Testis (tissue), 5 donors: ENCODE measurements at places on chromosomes 1 and 21. TPM values are rescaled to one million over a fixed set of nuclear protein-coding genes. Genes with fewer than 3 reads are reported as not detected.

- H3K4me3 ChIP-seq, result no peak overlapping the region
- H3K36me3 ChIP-seq, result no peaks in the 10 kb centered on the region
- no peak overlapping the region for H3K27ac ChIP-seq
- H3K4me1 ChIP-seq, result peaks cover 31% of the 10 kb centered on the region
These were observed 13.8 kb downstream of the ENSA start for GRCh38 chr1:150615346-150616201.

GRCh38 chr1:205477121-205477758, 21.4 kb upstream of the BLACAT1 start:
- H3K36me3 ChIP-seq, result no peaks in the 10 kb centered on the region
- DNase-seq, result no peak
- H3K4me3 ChIP-seq, result no peak overlapping the region
- no peak overlapping the region for H3K27ac ChIP-seq
- H3K27me3 ChIP-seq, result no peaks in the 10 kb centered on the region

- no peak overlapping the region for H3K27ac ChIP-seq
- no peaks in the 10 kb centered on the region for H3K27me3 ChIP-seq
- DNase-seq, result no peak
- H3K4me1 ChIP-seq, result no peaks in the 10 kb centered on the region
- H3K36me3 ChIP-seq, result no peaks in the 10 kb centered on the region
These were observed 171.1 kb downstream of the DAB1 start for GRCh38 chr1:57252597-57253294.

DNA sequence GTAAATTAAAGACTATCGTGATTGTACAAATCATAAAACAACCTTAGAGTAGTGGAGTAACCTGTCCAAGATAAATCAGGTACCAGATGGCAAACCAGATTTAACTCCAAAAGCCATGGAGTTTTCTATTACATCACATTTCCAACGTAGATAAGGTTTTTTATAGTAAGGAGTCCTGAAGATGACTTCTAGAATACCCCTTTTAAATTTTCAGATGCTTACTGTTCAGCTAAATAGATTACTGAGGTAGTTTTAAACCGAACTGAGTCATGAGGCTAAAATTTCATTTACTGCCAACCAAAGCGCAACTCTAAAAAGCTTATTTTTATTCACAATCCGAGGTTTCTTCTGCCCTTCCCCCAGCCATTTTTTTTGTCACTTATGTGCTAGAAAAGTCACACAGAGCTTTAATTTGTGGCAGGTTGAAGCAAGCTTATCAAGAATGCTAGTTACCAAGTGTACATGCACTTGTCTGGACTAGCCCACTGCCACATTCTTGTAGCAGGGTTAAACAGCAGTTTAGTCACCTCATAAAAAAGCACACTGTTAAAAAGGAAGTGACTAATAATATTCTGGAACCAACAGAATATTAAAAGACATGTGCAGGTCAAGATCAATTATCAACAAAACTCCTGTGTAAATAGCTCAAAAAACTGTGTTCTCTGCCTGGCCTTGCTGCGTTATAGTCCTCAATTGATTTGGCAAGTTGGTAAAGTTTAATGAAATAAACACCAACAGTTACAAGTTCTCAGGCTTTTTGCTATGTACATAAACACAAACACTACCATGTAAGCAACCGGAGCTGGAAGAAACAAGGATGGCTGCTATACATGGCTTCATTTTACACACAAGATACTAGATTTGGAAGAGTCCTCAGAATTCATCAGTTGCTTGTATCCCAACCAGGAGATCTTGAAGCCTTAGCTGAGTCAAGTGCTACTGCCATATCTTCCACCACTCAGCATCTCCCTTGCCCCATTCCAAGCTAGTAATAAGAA, 180.3 kb upstream of the DMRTA2 start:
- no peak for DNase-seq
- H3K27ac ChIP-seq, result no peak overlapping the region
- no peaks in the 10 kb centered on the region for H3K27me3 ChIP-seq
- no peaks in the 10 kb centered on the region for H3K36me3 ChIP-seq
- H3K4me1 ChIP-seq, result no peaks in the 10 kb centered on the region
- no peak overlapping the region for H3K4me3 ChIP-seq

- H3K27ac ChIP-seq, result no peak overlapping the region
- DNase-seq, result no peak
- H3K4me1 ChIP-seq, result no peaks in the 10 kb centered on the region
- H3K4me3 ChIP-seq, result no peak overlapping the region
- H3K27me3 ChIP-seq, result no peaks in the 10 kb centered on the region
These were observed 345.1 kb upstream of the USP24 start for GRCh38 chr1:55560266-55560665.

DNA sequence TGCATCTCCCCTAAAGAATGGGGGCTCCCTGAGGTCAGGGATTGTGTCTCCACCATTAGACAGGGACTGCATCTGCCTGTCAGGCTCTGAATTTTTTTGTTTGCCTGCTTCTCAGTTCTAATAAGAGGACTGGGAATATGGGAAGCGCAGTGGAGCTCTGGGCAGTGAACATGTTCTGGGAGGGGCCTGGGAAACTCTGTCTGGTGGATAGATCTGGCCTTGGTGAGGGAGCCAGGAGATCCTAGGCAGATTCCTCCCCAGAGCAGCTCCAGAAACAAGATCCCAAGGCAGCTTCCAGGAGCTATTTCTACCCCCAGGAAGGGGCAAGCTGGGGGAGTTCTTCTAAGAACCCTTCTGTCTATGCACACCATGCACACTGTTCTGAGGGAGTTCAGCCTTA, 12.6 kb upstream of the MYOG start:
- DNase-seq, result no peak
- H3K36me3 ChIP-seq, result no peaks in the 10 kb centered on the region

DNA sequence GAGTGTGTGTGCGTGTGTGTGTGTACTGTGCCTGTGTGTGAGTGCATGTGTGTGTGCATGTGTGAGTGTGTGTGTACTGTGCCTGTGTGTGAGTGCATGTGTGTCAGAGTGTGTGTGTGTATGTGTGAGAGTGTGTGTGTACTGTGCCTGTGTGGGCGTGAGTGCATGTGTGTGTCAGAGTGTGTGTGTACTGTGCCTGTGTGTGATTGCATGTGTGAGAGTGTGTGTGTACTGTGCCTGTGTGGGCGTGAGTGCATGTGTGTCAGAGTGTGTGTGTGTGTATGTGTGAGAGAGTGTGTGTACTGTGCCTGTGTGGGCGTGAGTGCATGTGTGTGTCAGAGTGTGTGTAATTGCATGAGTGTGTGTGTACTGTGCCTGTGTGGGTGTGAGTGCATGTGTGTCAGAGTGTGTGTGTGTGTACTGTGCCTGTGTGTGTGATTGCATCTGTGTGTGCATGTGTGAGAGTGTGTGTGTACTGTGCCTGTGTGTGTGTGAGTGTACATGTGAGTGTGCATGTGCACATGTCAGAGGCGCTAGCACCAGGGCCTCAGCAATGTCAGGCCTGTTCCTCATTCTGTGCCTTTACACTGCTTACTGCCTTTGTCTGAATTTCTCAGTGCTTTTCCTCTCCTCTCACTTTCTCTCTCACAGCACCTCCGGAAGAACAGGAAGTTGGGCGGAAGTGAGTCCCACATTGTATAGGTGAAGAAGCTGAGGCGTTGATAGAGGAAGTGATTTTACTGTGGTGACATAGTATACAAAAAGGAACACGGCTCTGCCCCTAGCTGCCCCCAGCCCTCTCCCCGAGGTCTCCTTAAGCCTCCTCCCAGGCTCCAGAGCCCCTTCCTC, 4.9 kb downstream of the SLC5A9 start:
- H3K27me3 ChIP-seq, result no peaks in the 10 kb centered on the region
- no peaks in the 10 kb centered on the region for H3K4me1 ChIP-seq
- H3K36me3 ChIP-seq, result no peaks in the 10 kb centered on the region
- no peak overlapping the region for H3K27ac ChIP-seq

GRCh38 chr1:26417111-26417759, 6.6 kb downstream of the LIN28A start:
- no peaks in the 10 kb centered on the region for H3K4me1 ChIP-seq
- H3K27ac ChIP-seq, result no peak overlapping the region
- H3K27me3 ChIP-seq, result no peaks in the 10 kb centered on the region

DNA sequence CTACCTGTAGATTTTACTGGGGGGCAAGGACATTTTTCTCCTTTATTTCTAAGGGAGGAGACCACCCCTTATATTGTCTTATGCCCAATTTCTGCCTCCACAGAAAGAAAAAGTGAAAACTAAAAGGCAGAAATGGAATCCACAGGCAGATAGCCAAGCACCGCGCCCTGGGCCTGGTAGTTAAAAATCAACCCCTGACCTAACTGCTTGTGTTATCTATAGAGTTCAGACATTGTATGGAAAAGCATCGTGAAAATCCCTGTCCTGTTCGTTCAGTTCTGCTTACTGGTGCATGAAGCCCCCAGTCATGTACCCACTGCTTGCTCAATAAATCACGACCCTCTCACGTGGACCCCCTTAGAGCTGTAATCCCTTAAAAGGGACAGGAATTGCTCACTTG, 33.7 kb upstream of the IL6R start:
- H3K36me3 ChIP-seq, result no peaks in the 10 kb centered on the region
- H3K27ac ChIP-seq, result no peak overlapping the region
- no peaks in the 10 kb centered on the region for H3K4me1 ChIP-seq
- no peak for DNase-seq
- H3K27me3 ChIP-seq, result no peaks in the 10 kb centered on the region
- H3K4me3 ChIP-seq, result no peak overlapping the region

DNA sequence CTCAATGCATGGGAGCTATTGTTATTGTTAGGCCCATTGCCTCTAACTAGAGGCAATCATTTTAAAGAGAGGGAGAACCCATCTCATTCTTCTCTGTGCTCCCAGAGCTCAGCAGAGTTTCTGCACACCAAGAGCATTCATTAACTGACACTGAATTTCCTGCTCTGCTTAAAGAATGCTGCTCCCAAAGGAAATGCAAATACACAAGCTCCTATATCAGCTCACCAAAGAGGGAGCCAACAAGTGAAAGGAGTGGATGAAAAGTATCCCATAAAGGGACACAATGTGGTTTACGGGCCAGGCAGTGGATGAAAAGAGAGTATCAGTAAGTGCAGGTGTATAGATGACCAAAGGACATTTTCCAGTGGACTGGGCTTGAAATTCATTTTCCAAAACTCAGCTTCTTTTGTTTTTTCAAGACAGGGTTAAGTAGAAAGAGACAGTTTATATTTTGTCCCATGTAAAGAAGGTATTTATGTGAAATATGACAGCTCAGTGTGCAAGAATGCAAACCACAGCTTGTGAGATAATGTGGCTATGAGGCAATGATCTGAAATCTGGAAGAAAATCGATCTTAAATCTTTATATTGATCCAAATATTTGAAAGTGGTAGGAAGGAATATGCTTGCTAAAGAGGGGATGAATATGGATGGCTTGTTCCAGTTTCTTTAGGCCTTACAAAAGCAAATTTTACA, 207.7 kb upstream of the CAMK1G start:
- no peaks in the 10 kb centered on the region for H3K4me1 ChIP-seq
- H3K27ac ChIP-seq, result no peak overlapping the region
- H3K27me3 ChIP-seq, result no peaks in the 10 kb centered on the region

DNA sequence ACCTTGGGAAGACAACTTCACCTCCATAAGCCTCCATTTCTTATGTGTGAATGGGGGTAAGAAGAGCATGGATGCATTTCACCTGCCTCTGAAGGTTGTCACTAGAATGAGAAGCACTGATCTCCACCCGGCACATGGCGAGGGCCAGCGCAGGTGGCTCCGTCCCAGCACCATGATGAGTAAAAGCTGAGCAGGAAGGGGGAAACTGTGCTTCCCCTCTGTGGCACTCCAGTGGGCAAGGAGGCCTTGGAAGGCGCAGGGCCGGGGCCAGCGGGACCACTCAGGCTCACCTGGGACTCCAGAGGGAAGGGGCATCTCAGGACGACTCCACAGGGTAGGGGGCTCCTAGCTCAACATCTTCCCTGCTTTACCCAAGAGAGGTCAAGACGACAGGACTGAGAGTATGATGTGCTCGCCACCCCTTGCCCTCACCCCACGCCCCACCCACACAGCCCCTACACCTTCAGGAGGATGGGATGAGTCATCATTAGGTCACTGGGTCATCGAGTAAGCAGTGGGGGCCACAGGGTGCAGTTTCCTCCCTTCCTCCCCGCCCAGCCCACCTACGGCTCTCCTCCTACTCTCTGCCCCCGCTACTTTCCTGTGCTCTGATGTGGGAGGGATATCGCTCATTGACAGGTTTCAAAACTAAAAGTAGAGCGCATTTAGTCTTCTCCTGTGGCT, 112.1 kb downstream of the HIVEP3 start:
- no peak overlapping the region for H3K27ac ChIP-seq
- no peaks in the 10 kb centered on the region for H3K36me3 ChIP-seq
- H3K4me3 ChIP-seq, result no peak overlapping the region
- no peaks in the 10 kb centered on the region for H3K27me3 ChIP-seq
- no peak for DNase-seq

- no peaks in the 10 kb centered on the region for H3K4me1 ChIP-seq
- no peak overlapping the region for H3K27ac ChIP-seq
- no peak overlapping the region for H3K4me3 ChIP-seq
- no peaks in the 10 kb centered on the region for H3K36me3 ChIP-seq
- H3K27me3 ChIP-seq, result no peaks in the 10 kb centered on the region
These were observed 38.6 kb downstream of the C1orf87 start for GRCh38 chr1:60034999-60035398.

GRCh38 chr1:153818876-153819275, 43.7 kb downstream of the SLC27A3 start:
- H3K4me3 ChIP-seq, result no peak overlapping the region
- no peaks in the 10 kb centered on the region for H3K27me3 ChIP-seq
- no peaks in the 10 kb centered on the region for H3K36me3 ChIP-seq
- no peaks in the 10 kb centered on the region for H3K4me1 ChIP-seq
- DNase-seq, result peak; percentile 74

DNA sequence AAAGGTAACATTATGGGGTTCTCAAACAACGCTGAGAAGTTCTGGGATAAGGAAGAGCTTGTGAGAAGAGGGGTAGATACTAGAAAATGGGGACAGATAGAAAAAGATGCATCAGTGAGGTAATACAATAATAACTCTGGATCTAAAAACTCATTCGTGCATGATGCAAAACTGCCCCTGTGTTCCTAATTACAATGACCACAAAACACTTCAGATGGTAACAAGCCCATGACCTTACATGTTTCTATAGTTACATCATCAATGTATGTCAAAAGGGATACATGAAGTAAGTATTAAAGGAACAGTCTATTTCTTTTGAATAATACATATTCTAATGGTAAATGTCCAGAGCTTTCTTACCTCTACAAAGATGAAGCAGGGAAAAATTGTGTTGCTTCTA, 110.6 kb upstream of the PLPPR5 start:
- H3K4me1 ChIP-seq, result no peaks in the 10 kb centered on the region
- H3K27me3 ChIP-seq, result no peaks in the 10 kb centered on the region
- no peak overlapping the region for H3K27ac ChIP-seq
- DNase-seq, result no peak
- no peak overlapping the region for H3K4me3 ChIP-seq
- H3K36me3 ChIP-seq, result no peaks in the 10 kb centered on the region

DNA sequence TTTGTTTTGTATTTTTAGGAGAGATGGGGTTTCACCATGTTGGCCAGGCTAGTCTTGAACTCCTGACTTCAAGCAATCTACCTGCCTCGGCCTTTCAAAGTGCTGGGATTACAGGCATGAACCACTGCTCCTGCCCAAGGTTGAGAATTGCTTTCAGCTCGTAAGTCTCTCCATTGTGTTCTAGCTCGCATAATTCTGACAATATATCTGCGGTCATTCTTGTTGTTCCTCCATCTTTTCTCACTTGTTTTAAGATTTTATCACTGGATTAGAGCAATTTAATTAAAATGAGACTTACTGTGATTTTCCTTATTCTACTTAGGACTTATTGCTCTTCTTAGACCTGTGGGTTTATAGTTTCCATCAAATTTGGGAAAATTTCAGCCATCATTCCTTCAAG, 102.9 kb downstream of the AHCTF1 start:
- DNase-seq, result no peak
- H3K36me3 ChIP-seq, result no peaks in the 10 kb centered on the region
- H3K4me3 ChIP-seq, result no peak overlapping the region
- H3K27me3 ChIP-seq, result no peaks in the 10 kb centered on the region

The NPHS2 gene
- 1.1 TPM for total RNA-seq

The TNFRSF25 gene
- 14.0 TPM for total RNA-seq

The GNAI3 gene
- 5.8 TPM for total RNA-seq

The PCSK9 gene
- 1.9 TPM for total RNA-seq

The FAAH gene
- 55.8 TPM for total RNA-seq

The CFH gene
- total RNA-seq, result 26.2 TPM

The REN gene
- not detected for total RNA-seq

The COL9A2 gene
- total RNA-seq, result 5.1 TPM
